ENCODE measurements at places on chromosomes 6 and 20.

DNA sequence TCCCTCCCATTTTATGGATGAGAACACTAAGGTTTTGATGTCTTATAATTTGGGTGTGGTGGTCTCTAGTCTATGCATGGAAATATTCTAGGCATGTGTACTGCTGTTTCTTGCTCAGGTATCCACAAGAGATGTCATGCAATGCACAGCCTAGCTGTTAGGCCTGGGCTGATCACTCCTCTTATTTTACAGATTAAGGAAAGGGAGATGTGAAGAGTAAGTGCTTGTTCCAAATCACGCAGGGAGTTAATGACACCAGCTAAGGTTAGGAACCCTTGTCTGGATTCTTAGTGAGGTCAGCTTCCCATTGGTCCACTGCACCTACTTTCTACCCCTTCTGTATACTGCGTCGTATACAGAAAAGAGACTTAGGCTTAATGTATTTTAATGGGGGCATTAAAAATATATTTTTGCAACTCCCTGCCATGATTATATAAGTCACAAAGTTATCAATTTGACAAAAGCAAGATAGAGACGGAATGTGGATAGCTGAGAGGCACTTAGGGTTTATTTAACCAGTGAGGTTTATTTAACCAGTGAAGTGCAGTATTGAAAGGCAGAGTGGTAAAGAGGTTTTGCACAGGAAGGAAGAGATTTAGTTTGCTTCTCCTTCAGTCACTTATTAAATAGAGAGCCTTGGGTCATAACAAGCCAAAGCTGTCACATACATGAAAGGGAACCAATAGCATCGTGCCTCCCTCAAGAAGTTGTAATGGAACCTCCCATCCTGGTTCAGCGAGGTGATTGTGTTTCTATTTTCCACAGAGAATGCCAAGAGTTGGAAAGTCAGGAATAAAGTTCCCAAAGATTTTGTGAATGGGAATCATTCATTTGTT, 95.0 kb upstream of the FAM184A start:
- DNase-seq = no peak

DNA sequence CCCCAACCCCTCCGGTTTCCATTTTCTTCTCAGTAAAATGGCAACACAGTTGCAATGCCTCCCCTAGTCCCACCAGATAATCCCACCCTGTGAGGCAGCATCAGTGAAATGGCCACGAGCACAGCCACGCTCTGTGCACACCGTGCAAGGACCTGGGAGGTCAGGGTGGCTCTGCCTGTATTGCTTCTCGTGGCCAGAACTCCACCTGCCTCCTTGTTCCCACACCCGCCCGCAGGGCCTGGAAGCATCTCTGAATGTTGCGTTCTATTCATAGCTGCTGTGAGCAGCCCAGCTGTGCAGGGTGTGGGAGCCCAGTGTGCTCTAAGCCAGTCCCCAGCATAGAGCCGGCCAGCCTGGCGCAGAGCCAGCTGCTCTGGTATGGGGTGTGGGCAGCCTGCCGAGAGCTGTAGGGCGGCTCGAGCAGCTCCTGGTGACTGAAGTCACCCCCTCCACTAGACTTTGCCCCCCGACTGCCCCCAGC, 161.1 kb downstream of the DLL1 start:
- no peak for DNase-seq

DNA sequence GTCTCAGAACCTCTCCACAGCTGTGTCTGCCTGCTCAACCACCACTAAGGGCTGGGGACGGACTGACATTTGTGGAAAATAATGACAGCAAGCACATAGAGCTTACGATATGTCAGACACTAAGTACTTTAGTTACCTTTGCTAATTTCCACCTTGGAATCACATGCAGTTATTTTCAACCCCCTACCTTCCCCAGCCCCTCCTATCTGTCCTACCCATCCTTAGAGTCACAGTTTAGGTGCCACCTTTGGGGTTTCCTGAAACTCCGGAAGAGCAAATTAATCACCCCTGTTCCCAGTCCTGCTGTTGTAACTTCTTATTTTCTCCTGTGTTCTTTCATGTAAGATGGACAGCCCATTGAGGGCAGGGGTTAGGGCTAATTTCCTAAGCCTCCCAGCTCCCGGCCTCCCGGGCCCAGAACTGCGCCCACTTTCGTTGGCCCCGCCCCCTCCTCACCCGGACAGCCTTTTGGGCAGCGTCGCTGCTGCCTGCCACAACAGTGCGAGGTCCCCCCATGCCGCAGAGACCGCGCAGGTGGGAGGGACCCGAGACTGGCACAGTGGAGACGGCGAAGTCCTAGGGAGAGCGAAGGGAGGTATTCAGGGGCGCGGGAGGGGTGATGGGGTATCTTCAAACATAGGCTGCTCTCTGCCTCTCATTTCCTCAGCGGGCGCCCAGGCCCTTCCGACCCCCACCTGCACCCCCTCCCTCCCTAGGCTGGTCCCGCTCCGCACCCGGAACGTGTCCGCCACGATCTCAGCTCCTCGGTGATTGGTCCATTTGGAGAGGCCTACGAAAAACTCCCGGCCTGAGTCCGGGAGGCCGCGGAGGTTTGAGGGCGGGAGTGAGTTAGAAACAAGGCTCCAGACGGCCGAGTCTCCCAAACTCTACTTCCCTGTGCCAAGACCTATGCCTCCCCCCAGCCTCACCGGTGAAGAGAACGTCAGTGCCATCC, 1.1 kb downstream of the DDAH2 start:
- no peak for DNase-seq

- DNase-seq = no peak
Measured at GRCh38 chr20:12053353-12053752, 135.7 kb downstream of the BTBD3 start.

- DNase-seq = peak; percentile 40
Measured at GRCh38 chr6:132190097-132190814, 211.0 kb downstream of the MOXD1 start.

DNA sequence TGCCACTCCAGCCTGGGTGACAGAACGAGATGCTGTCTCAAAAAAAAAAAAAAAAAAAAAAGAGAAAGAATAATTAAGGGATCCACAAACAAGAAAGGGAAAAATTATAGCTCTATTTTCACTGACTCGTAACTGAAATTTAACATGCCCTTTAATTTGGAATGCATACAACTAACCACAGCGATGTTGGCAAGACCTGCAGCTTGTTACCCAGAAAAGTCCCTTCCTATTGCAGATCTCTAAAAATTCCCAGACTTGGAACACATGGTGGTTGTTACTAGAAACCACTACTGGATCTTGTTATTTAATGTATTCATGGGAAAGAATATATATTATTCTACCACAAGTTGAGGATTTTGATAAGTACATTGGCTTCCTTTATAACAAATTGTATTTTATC, 27.8 kb upstream of the SMIM28 start:
- DNase-seq = peak; percentile 15

DNA sequence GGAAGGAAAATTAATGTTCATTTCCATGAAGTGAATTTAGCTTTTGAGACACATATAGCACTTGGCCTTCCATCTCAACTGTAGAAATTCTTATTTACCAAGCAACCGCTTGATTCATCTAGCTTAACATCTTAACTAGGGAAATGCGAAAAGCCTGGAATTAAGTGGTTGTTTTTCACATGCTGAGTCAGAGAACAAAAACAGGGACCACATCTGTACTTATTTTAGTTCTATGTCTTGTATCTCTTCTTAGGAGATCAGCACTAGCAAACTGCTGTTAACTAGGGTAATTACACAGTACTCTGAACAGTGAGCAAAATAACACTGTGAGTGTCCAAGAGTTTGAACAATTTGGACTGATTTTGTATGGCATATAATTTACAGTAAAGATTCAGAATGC, 590.9 kb upstream of the NRSN1 start:
- no peak for DNase-seq

- DNase-seq = no peak
Measured at GRCh38 chr20:58511861-58512260, 3.3 kb downstream of the APCDD1L start.

GRCh38 chr20:58044931-58045555, 183.4 kb downstream of the ANKRD60 start:
- DNase-seq = no peak

GRCh38 chr6:138724015-138724414, 49.6 kb upstream of the CCDC28A start:
- DNase-seq = no peak

- no peak for DNase-seq
Measured at GRCh38 chr6:90386399-90387382, 90.0 kb upstream of the BACH2 start.

- DNase-seq = peak; percentile 12
Measured at GRCh38 chr6:53615633-53616449, 49.7 kb downstream of the KLHL31 start.

- DNase-seq = no peak
Measured at GRCh38 chr20:35091816-35092523, 637 bp downstream of the TRPC4AP start.

DNA sequence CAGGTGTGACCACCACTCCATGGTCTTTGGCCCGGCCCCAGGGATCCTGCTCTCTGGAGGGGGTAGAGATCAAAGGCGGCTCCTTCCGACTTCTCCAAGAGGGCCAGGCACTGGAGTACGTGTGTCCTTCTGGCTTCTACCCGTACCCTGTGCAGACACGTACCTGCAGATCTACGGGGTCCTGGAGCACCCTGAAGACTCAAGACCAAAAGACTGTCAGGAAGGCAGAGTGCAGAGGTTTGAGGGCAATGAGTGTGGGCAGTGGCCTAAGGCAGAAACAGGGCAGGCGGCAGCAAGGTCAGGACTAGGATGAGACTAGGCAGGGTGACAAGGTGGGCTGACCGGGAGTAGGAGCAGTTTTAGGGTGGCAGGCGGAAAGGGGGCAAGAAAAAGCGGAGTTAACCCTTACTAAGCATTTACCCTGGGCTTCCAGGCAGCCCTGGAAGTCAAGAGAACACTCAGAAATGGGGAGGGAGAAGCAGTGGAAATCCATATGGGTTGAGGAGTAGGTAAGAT, 533 bp downstream of the CFB start:
- no peak for DNase-seq

DNA sequence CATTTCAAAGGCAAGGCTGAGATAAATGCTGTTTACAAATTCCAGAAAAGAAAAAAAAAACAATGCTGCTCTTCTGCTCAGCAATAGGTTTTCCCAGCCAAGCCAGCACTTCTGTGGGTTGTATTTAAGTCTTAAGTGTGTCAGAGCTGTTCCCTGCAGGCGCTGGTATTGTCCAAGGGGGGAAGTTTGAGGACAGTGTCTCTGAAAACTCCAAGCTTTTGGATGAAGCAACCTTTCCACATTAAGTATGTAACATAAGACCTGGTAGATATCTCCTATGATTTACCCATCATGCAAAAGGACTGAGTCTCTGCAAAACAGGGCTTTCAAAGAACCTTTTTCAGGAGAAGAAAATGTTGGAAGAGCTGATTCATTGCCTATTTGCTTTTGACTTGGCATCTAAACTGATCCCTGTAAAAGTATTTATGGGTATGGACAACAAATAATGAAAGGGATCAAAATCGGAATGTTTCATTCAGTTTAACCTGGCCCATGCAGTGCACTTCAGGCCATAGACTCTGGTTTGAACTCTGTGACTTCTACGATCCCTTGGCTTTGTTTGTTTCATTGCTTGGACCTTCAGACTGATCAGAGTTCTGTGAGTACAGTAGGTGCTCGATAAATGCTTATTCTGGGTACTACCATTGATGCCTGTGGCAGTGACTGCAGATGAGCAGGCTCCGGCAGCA, 16.1 kb upstream of the PLG start:
- no peak for DNase-seq

DNA sequence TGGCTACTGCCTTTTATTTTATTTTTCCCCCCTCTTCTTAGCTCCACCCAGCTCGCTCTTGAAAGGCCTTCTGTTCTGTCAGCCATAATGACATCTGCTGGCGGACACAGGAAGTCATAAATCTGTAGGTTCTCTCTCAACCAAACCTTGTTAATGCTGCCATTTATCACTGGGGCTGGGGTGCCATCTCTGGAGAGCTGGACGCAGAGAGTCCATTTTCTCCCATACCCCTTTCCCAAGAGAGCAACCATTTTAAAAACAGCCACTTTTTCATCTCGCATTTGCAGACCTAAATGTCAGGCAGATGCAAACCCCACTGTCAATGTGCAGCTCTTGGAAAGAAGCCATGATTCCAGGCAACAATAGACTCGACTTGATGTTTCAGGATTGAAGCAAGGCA, 13.0 kb upstream of the TSHZ2 start:
- DNase-seq = no peak

- no peak for DNase-seq
Measured at GRCh38 chr6:332671-333070, 40.4 kb downstream of the DUSP22 start.

- DNase-seq = no peak
Measured at GRCh38 chr6:121828146-121828886, 392.9 kb downstream of the GJA1 start.

- peak; percentile 53 for DNase-seq
Measured at GRCh38 chr6:16901782-16902181, 140.5 kb upstream of the ATXN1 start.

- DNase-seq = no peak
Measured at GRCh38 chr20:63923651-63924050, 28.7 kb downstream of the DNAJC5 start.

- DNase-seq = no peak
Measured at GRCh38 chr6:15305496-15305895, 59.6 kb downstream of the JARID2 start.

DNA sequence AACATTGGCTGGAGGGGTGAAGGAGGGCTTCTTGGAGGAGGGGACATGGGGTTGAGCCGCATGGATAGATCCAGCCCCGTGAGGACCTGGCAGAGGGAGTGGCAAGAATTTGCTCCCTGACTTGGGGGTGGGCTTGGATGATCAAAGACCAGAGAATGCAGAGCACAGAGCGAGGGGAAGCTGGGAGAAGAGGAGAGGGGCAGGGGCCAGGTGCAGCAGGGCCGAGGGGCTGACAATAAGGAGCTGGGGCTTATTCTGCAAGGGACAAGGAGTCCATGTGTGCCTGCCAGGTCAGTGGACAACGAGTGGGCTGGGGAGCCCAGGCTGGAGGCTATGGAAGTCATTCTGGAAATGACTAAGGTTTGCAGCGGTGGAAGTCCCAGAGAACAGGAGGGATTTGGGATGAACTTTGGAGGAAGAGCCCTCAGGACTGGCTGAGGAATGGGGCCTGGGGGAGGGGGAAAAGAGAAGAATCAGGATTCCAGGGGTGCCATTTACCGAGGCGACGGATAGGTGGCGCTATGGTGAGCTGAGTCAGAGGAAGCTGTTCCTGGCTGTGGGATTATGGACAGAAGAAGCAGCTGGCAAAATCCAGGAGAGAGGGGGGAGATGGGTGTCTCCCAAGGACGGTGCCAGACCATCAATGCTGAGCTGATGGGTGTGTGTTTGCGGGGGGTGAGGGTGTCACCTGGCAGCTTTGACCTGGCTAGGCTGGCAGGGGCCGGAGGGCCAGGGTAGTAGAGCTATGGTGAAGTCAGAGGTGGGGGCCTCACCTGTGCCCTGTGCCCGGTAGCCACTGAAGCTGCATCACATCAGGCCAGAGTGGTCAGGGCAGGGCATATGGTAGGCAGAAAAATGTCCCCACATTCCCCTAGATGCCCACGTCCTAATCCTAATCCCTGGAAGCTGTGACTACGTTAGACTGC, 7.8 kb downstream of the KCNG1 start:
- DNase-seq = no peak
